Stimulated activated CD4-positive, alpha-beta T cell treated with anti-CD3 and anti-CD28 coated beads, Interleukin-4, amount 100 ng/mL, for 24 hours (primary cell): ENCODE measurements at places on chromosomes 16 and 17.

- no peak for DNase-seq
These were observed 84.6 kb downstream of the RMI2 start for GRCh38 chr16:11429823-11430222.

GRCh38 chr16:75100603-75100990 lies 16.0 kb downstream of the LDHD start:
- no peak for DNase-seq

GRCh38 chr16:75506107-75506506 lies 10.9 kb upstream of the CHST6 start:
- no peak for DNase-seq

- DNase-seq, result no peak
These were observed 68.1 kb upstream of the CPHXL start for GRCh38 chr16:75794426-75794825.

- DNase-seq, result no peak
These were observed 7.7 kb downstream of the PRR15L start for GRCh38 chr17:47949946-47950345.

- DNase-seq, result no peak
These were observed 1.0 kb downstream of the MSI2 start for GRCh38 chr17:57257195-57257894.

DNA sequence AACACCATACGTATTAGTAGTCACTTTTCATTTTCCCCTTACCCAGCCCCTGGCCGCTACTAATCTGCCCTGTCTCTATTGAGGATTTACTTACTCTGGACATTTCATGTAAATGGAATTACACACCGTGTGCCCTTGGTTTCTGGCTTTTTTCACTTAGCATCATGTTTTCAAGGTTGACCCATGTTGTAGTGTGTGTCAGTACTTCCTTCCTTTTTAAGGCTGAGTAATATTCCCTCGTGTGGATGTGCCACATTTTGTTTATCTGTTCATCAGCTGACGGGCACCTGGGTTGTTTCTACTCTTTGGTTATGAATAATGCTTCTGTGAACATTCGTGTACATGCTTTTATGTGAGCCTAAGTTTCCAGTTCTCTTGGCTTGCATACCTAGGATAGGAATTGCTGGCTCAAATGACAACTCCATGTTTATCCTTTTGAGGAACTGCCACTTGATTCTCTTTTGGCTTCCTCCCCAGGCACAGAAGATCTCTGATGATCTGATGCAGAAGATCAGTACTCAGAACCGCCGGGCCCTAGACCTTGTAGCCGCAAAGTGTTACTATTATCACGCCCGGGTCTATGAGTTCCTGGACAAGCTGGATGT lies 7.7 kb downstream of the PSMD3 start:
- DNase-seq, result no peak

DNA sequence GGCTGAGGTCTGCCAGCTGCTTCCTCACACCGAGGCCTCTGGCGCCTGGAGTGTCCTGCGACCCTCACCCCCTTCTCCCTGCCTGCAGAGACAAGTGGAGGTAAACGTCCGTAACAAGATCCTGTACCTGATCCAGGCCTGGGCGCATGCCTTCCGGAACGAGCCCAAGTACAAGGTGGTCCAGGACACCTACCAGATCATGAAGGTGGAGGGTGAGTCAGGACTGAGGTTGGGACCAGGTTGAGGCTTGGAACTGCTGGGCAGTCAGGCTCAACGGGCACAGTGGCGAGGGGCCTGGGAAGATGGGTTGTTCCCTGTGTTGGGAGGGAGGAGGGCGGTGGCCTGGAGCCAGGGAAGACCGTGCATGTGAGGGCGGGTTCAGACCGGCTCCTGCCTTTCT lies 4.8 kb downstream of the HGS start:
- DNase-seq, result no peak

- DNase-seq, result no peak
These were observed 11.5 kb upstream of the IGF2BP1 start for GRCh38 chr17:48985436-48986245.

- DNase-seq, result no peak
These were observed 50.8 kb downstream of the SDK2 start for GRCh38 chr17:73593249-73593965.

DNA sequence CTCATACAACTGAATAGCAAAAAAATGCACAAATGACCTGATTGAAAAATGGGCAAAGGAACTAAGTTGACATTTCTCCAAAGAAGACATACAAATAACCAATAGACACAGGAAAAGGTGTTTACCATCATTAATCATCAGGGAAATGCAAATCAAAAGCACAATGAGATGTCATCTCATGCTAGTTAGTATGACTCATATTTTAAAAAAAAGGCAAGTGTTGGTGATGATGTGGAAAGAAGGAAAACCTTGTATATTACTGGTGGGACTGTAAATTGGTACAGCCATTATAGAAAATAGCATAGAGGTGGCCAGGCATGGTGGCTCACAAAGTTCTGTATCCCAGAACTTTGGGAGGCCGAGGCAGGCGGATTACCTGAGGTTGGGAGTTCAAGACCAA lies 232.5 kb upstream of the ZFHX3 start:
- no peak for DNase-seq

- no peak for DNase-seq
These were observed 21.5 kb upstream of the DDX19A start for GRCh38 chr16:70324998-70325747.

- DNase-seq, result no peak
These were observed 304.7 kb downstream of the CA10 start for GRCh38 chr17:51853857-51854256.

- no peak for DNase-seq
These were observed 15.5 kb upstream of the MMD start for GRCh38 chr17:55437159-55437605.

DNA sequence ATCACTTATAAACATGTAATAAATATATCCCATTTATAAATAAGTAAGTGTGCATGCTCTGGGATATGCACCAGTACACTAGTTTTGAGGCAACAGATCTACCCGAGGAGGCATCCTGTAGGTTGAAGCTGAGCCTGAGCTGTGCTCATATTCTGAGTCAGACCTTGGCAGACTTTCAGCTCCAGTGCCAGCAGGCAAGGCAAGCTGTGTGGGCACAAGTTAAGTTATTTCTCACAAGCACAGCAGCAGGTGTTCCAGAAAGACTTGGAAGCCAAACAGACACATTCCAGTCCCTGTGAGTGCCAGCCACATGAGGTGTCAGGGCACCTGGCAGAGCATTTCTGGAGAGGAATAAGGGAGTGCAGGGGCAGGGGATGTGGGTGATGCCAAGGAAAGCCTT lies 1.3 kb upstream of the CLEC19A start:
- DNase-seq, result peak; percentile 11

DNA sequence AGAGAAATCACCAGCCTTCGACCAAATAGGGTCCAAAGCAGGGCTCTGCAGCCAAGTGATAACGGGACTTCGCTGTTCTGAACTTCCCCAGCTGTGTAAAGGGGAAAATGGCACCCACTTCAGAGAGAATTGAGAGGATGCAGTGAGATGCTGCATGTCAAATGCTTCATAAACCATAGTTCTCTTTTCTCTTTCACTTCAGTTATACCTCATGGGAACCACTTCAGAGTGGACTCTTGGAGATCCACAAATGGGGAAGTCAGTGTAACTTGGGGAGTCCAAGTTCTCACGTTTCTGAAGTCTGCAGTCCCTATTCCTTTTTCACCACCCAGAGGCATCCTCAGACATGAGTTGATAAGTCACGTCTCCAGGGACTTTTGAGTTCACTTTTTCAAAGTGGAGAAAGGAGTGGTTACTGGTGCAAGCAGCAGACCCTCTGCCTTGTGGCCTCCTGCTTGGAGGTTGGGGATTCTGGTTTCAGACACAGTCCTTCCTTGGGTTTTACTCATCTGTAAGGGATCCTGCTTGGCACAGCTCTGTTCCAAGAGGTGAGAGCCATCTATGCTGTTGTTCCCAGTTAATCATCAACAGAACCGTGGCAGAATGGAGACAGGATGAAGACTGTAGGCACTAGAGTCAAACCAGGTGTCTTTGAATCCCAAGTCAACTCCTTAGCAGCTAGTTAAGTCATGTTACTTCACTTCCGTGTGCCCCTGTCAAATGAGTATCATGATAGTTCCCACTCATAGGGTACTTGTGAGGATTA lies 123.4 kb upstream of the NOL11 start:
- DNase-seq, result no peak

GRCh38 chr17:4485676-4486646 lies 12.7 kb upstream of the SPNS2 start:
- DNase-seq, result peak; percentile 54

DNA sequence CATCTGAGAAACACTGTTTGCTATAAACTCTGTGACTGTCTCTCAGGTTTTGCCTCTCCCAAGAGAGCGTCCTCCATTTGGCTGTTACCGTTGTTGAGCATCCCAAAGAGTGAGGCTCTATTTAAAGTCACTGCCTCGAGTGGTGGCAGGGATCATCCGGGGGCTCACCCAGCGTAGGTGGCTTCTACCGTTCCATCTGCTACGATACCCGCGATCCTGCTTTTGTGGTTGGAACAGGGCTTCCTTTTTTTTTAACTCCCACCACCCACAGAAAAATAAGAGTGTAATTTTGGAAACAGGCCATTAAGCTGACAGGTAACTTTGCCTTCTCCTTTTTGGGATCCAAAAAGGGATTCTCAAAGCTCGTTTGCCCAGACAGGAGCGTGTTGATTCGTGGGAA lies 36.4 kb downstream of the KNOP1 start:
- no peak for DNase-seq

GRCh38 chr17:603406-604114 lies 111.1 kb downstream of the VPS53 start:
- DNase-seq, result no peak

DNA sequence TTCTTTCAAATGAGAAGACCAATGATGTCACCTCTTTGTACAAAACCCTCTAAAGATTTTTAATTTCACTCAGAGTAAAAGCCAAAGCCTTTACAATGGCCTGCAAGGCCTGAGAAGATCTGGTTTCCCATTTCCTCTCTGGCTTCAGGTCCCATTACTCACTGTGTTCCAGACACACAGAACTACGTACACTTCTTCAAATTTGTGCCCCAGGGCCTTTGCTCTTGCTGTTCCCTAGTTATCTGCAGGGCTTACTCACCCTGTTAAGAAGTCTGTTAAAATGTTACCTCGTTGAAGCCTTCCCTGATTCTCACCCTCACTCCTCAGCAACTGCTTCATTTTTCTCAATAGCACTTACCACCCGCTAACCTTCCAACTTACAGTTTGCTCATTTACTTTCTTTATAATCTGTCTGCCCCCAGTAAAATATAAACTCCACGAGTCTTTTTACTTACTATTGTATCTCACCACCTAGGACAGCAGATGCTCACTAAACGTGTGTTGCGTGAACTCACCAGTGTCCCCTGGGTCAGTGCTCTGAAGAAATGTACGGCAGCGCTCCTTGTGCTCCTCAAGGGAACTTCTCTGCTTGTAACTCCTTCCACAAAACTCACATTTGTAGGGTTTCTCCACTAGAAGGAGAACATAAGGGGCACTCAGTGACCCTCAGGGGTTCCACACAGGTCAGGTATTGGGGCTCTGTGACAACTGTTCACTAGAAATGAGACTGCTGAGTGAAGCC lies 50.2 kb downstream of the GRB7 start:
- no peak for DNase-seq

DNA sequence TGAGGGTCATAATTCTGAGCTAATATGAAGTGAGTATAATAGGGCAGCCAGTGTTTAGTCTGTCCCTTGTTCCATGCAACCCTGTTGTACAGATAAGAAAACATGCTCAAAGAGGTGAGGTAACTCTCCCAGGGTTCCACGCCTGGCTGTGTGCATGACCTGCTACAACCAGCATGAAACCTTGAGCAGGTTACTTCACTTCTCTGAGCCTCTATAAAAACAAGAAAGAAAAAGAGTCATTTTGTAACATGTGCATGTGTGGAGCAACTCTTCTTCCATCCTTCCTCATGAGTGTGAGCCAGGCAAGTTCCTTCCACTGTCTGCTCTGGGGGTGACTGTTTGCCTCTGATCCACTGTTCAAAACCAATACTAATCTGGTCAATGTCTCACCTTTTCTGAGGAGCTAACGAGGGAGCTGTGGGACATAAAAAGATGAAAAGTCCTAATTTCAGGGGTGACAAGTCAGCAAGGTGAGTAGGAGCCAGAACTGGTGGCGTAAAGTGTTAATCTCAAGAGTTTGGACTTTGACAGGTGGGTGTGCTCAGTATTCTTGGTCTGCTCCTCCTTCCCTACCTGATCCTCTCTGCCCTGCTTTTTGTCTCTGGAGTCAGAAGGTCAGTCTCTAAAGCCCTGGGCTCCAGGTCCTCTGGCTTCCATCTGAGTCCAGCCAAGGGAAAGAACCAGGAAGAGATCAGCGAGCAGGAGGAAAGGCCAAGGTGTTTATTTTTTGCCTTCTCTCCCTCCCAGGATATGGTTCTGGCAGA lies 21.5 kb downstream of the GFOD2 start:
- no peak for DNase-seq

GRCh38 chr17:14334919-14335318 lies 34.0 kb downstream of the HS3ST3B1 start:
- no peak for DNase-seq

DNA sequence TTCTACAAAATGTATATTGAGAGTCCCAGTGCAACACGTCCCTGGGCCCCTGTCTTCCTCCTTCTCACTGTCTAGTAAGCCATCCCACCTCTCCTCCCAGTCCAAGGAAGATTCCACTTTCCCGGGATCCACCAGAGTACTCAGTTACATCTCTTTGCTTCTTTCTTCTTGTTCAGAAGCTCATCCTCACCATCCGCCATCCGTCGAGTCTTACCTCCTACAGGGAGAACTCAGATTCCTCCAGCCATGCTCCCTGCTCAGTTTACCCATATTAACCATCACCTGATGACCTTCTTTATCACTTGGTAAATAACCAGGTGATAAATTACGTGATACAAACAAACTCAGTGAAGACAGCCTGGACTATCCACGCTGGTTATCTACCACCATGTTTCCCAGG lies 57.1 kb downstream of the CYTH1 start:
- DNase-seq, result no peak

- no peak for DNase-seq
These were observed 91.8 kb upstream of the CLEC18A start for GRCh38 chr16:69859105-69859989.

- no peak for DNase-seq
These were observed 2.2 kb downstream of the TOX3 start for GRCh38 chr16:52544703-52545102.

- peak; percentile 10 for DNase-seq
These were observed 63.7 kb downstream of the SPAG9 start for GRCh38 chr17:51056813-51057510.

- DNase-seq, result no peak
These were observed 201.6 kb upstream of the SOX9 start for GRCh38 chr17:71919186-71919585.
